ENCODE measurements at places on chromosomes 16 and 17.

- DNase-seq, result peak; percentile 77
Observed at GRCh38 chr16:55264949-55265348, 59.1 kb upstream of the IRX6 start.

- DNase-seq, result no peak
Observed at GRCh38 chr16:27228621-27229501, 25.5 kb downstream of the KDM8 start.

DNA sequence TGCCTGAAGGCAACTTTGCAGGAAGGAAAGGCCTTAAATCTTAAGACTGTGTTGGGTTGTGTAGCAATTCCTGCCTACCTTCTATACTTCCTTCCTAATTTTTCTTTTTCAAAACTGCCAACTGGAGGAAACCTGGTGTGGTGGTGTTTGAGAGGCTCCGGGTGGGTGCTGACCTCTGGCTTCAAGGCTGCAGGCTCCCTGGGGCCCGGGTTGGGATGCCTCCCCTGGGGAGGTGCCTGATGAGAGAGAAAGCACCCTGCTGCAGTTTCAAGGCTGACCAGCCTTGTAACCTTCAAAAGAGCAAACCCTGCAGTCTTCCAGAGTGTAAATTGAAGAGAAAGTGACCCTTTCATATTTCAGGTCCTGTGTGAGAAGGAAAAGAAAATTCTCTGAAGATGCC, 55.9 kb downstream of the MSI2 start:
- DNase-seq, result no peak

DNA sequence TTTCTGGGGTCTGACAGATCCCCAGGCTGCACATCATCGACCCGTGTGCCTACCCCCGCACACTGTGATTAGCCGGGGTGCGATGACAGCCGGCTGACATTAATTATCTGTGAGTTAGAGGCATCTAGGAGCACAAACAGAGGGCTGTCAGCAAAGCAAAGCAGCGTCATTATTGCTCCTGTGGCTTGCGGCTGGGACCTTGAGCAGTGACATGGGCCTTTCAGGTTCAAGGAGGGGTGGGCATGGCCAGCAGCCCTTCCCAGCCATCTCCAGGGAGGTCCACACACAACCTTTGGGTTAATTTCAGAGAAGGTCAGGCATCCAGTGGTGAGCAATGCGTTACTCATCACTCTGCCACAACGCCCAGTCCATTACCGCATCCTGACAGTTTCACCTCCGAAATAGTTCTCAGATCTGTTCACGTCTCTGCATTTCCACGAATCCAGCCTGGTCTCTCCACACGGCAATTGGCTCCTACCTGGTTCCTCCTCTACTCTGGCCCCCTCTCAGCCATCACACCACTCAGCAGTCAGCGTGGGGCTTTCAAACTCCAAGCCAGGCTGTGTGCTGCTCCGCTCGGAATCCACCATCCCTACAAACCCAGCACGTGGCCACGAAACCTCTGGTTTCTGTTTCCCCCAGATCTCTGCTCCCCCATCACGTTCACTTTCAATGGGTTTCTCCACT, 249.7 kb upstream of the C16orf82 start:
- no peak for DNase-seq

- DNase-seq, result no peak
Observed at GRCh38 chr16:15046692-15047376, 9.0 kb downstream of the NTAN1 start.

DNA sequence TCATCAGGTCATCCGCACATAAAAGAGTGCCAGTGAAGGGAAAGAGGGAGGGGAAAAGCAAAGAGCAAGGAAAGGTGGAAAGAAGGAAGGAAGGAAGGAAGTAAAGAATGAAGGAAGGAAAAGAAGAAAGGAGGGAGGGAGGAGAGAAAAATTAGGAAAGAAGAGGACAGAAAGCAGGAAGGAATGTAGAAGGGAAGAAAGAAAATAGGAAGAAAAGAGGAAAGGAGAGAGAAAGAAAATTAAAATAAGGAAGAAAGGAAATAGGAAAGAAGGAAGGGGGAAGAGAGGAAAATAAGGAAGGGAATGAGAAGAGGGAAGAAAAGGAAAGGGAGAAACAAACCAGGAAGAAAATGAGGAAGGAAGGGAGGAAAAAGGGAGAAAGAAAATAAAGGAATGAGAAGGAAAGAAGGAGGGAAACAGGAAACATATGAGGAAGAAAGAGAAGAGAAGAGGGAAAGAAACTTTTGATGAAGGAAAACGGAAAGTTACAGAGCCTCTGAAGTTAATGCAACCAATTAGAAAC, 212.6 kb downstream of the XYLT1 start:
- no peak for DNase-seq

DNA sequence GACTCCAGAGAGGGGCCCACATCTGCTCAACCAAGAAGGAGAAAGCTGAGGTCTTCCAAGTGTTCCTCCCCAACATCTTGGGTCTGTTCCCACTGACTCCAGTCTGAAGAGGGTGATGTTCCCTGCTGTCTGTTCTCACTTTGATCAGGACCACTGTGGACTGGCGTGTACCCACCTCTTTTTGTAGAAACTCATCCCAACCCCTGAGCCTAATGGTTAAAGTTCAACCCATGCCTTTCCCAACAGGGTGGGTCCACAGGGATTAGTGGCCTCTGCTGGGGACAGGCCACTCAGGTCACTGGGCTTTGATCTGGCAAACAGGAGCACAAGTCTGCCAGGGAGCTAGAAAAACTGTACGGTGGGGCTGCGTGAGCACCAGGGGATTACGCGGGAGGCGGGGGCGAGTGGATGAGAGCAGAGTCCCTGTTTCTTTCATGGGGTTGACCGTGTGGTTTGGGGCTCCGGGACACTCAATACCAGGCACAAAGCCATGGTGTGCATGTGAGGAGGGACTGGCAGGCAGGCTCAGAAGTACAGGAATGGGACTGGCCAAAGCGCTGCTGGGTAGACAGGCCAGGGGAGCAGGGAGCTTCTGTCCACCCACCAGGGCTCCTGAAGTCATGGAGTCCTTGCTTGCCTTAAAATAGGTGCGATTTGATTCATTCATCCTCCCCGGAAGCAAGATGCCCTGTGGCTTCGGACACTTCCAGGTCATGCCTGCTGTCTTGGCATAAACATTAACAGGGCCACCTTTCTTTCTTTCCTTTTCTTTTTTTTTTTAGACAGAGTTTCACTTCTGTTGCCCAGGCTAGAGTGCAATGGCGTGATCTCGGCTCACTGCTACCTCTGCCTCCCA, at the start of gene CA5A:
Gene CA5A (minus strand): TSS at position 155 of the 856 bp plus-strand sequence. CDS start 79 bp downstream, at position 76.
- DNase-seq, result no peak

GRCh38 chr16:86747761-86748160, 169.4 kb downstream of the FOXL1 start:
- no peak for DNase-seq

All from AG09309 (cell line).